AG04450 (cell line): ENCODE measurements at places on chromosomes 1 and 21.

GRCh38 chr1:165185161-165185889, 171.2 kb downstream of the LMX1A start:
- no peak for DNase-seq

DNA sequence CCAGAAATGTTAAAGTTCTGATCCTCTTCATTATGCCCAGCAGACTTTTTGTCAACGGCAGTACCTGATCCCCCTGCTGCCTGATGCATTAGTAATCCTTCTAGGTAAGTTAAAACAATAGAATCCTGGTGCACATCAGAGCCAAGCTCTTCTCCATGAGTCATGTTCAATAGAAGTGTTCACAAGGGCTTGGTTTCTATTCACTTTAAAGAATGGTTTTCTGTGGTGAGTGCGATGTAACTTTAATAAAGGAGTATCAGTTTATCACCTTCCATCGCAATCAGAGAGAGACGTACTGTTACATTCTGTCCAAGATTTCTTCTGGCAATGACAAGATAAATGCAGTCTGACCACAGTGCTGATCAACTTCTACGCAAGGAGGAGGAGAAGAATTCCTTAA, 96.8 kb downstream of the NRIP1 start:
- no peak for DNase-seq

GRCh38 chr1:109827466-109827865, 63.7 kb upstream of the EPS8L3 start:
- DNase-seq, result no peak

DNA sequence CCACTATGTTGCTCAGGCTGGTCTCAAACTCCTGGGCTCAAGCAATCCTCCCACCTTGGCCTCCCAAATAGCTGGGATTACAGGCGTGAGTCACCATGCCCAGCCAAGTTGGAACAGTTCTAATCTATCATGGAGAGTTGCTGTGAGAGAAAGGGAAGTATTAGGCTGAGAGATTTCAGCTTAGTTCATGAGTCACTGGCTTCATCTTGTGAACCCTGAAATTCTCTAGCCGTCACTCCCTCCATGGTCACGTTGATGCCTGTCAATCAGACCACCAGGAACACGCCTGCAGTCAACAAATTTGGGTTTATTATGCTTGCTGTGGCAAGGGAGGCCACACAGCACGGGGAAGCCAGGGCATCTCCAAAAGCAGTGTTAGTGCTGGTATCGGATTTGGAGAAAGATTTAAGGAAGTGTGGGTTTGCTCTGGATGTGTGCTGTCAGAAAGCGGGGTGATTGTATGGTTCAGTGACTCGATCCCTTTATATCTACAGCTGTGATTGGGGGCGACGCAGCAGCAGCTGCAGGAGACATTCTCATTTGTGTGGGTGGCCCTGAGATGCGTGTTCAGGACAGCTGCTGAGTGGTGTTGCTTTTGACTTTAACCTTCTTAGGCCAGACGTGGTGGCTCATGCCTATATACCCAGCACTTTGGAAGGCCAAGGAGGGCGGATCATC, 18.7 kb downstream of the UQCRHL start:
- DNase-seq, result no peak

GRCh38 chr1:44652445-44653106, 21.7 kb downstream of the TMEM53 start:
- no peak for DNase-seq

DNA sequence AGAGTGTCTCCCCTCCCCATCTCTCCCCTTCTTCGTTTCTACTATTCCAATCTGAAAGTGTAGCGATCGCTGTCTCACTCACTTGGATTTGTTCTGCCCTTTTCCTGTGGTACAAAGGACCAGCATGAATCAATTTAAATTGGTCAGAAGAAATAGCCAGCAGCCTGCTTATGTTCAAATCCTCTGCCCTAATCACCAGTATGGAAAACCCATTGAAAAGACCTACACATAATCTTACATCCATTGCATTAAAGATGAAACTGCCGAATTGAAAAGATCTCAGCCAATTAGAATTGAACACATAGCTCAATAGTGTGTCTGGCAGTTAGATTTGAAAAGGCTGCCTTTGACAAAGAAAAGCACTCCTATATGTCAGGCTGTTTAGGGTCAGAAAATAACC, 122.6 kb downstream of the TNNI3K start:
- DNase-seq, result no peak

DNA sequence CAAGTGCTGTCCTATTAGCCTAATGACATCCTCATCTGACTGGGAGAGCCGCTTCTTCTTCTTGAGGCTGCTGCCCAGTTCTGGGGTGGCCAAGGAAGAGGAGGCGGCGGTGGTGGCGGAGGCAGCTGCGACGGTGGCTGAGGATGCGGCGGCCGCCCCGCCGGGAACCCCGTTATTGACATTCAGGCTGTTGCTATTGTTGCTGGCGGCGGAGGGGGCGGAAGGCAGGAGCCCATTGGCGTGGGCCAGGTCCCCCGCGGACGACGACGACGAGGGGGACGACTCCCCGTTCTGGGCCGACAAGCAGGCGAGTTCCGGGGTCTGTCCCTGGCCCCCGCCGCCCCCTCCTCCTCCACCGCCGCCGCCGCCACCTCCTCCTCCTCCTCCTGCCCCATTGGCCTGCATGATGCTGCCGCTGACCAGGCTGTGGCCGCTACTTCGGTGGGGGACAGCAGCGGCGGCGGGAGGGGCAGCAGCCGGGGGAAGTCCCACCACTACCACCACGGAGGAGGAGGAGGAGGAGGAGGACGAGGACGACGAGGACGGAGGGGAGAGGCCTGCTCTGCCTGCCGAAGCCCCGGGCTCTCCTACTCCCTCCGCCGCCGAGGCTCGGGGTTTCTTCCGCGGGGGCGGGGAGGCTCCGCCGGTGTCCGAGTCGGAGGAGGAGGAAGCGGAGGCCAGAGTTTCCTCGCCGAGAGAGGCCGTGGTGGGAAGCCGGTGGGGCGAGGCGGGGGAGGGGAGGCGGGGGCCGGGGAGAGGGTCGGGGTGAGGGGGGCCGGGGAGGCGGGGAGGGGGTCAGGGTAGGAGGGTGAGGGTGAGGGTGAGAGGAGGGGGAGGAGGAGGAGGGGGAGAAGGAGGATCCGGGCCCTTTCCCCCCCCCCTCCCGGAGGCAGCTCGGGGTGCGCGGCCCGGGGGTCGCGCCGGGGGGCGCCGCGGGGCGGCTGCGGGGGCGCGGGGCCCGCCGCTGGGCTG, 610 bp downstream of the WDR26 start:
- DNase-seq, result no peak

- DNase-seq, result peak; percentile 38
Observed at GRCh38 chr1:3772027-3772714, 378 bp upstream of the SMIM1 start.

GRCh38 chr1:153773096-153773921, 1.9 kb upstream of the SLC27A3 start:
- no peak for DNase-seq

GRCh38 chr1:201594575-201595245, 55.8 kb downstream of the NAV1 start:
- DNase-seq, result no peak

DNA sequence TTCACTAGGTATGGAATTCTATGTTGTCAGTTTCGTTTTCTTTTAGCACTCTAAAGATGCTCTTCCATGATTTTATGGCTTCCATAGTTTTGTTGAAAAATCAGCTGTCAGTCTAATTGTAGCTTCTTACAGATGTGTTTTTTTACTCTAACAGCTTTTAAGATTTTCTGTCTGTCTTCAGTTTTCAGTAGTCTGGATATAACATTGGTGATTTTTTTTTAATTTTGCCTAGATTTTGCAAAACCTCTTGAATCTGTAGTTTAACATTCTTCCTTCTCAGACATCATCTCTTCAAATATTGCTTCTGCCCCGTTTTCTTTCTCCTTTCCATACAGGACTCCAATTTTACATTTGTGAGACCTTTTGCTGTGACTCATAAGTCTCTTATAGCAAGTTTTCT, 17.9 kb upstream of the DYRK1A start:
- DNase-seq, result no peak

- no peak for DNase-seq
Observed at GRCh38 chr21:33866826-33867225, 48.8 kb downstream of the ATP5PO start.

GRCh38 chr1:17377325-17377953, 5.4 kb downstream of the PADI6 start:
- DNase-seq, result no peak

DNA sequence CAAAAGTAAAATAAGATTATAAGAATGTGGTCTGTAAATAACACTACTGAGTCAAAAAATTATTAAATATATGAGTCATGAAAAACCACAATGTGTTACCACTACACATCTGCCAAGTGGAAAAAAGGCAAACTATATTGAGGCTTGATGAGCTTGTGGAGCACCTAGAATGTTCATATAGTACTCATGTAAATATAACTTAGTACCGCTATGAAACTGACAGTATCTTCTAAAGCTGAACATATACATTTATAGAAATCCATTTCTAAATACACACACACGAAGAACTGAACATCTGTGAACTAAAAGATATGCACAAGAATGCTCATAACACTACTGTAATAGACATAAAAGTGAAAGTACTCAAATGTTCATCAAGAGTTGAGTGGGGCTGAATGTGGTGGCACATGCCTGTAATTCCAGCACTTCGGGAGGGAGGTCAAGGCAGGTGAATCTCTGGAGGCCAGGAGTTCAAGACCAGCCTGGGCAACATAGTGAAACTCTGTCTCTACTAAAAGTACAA, 18.5 kb upstream of the GBP3 start:
- DNase-seq, result no peak

DNA sequence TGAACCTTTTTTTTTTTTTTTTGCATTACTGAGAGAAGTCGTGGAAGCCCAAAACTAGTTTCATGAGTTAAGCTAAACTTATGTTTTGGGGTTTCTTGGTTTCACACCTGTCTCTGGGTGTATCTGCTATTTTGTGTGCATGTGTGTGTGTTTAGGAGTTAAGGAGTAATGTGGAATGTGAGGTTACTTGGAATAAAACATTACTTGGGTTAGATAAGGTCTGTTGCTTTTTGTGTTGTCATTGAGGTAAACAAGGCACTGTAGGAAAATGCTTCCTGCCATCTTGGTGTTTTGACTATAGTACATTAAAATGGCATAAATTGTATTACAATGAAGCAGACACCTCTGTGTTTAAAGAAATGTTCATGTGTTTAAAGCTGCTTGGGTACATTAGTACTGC, 2.9 kb downstream of the TENT5C start:
- DNase-seq, result no peak

GRCh38 chr1:55480029-55480795, 265.0 kb upstream of the USP24 start:
- DNase-seq, result no peak

GRCh38 chr1:171266930-171267329, 18.6 kb downstream of the FMO1 start:
- no peak for DNase-seq

DNA sequence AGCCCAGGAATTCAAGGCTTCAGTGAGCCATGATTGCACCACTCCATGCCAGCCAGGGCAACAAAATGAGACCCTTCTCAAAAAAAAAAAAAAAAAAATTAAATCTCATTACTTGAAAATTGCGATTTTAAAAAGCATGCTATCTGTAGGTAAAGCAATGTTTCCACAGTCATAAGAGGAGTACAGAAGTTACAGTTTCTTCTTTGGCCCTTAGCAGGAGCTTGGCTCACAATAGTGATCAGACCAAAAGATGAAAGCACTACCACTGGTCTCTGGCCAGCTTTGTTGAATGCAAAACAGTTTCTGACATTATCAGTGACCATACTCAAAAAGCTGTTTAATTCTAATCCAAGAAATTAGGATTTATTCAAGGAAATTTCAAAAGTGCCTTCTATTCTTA, 31.2 kb downstream of the VAV3 start:
- no peak for DNase-seq

DNA sequence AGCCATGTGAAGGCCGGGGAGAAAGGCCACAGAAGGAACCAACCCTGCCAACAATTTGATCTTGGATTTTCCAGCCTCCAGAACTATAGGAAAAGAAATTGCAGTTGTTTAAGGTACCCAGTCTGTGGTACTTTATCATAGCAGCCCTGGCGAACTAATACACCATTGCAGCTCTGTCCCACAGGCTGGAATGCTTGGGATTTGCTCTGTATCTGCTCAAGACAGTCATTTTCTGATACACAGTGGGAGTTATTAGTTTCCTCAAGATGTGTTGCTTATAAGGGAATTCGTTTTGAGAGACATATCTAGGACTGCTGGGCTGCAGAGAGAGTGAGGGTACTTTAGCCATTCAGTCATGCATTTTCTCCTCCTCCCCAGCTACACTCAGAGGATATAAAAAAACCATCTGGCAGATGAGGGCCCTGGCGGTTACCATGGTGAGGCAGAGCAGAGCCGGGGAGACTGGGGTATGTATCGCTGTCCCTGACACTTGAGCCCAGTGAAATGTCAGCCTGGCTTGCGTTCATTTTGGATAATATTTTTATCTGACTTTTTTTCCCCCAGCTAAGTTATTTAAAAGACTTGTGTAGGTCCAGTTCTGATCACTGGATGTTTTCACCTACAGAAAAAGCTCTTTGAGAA, 104.6 kb downstream of the DIRAS3 start:
- no peak for DNase-seq

DNA sequence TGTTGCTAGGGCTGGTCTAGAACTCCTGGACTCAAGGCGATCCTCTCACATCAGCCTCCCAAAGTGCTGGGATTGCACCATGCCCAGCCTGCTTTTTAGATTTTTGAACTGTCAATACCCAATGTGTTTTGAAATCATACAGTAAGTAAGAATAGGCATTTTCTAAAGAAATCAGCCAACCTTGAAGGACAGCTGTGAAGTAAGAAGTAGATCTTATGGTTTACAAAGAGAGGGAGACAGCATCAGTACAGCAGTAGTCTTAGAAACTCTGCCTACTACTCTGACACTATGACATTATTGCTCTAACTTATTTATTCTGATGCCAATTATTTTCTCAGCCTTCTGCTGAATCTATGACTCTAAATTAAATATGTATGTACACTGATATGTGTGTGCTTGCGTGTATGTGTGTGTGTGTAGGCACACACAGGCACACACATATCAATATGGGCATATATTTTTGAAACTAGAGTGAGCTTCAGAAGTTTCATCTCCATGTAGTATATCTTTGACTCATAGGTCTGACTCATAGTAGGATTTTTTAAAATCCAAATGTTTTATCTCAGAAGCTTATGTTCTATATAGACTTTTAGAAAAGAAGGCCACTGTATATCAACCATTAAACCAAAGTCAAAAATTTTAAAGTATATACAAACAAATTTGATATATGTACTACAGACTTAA, 140.4 kb downstream of the COL24A1 start:
- no peak for DNase-seq

GRCh38 chr1:40395190-40396175, 22.0 kb downstream of the SMAP2 start:
- no peak for DNase-seq

DNA sequence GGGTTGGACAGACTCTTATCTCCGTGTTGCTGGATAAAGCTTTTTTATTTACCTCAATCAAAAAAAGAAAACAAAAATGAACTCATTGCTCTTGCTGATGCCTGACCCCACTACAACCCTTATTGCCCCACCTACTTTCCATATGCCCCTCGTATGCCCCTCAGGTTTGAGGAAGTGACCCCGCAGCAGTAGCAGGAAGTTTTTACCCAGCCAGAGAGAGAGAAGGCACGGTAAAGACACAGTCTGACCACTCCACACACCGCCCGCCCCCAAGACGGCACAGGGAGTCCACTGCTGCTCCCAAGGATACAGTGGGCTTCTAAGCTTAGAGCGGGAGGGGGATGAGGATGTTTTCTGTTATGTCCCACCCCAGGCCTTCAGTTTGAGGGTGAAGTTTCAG, 9.8 kb downstream of the PLEKHO1 start:
- no peak for DNase-seq

GRCh38 chr1:71488555-71489252, 407.9 kb upstream of the ZRANB2 start:
- DNase-seq, result no peak

- DNase-seq, result no peak
Observed at GRCh38 chr1:195754874-195755273, 853.4 kb downstream of the KCNT2 start.

GRCh38 chr21:37392441-37392840, 25.9 kb downstream of the DYRK1A start:
- DNase-seq, result no peak
